Fibroblast of upper back skin (primary cell): ENCODE measurements at places on chromosomes 2 and 18.
A peak's percentile ranks its signal among the peaks of the same experiment; 100 is the strongest.

DNA sequence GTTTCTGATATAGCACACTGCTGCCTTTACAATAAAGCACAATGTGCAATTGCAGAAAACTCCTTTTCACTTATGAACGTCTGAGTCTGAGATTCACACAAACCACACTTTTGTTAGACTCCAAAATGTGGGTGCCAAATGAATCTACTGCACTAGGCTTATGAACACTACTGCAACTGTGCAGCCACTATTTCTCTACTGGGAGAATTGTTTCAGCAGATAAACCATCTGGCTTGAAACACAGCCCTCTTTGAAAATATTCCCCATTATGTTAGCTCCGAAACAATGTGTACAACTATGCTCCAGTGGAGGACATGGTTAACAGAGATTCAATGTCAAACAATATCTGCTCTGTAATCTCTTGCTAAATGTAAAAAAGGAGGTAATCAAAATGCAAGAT, 188.7 kb upstream of the ZEB2 start:
- no peak for DNase-seq

- no peak for DNase-seq
Observed at GRCh38 chr18:24362757-24363156, 34.9 kb downstream of the OSBPL1A start.

GRCh38 chr2:216727346-216728122, 32.2 kb upstream of the IGFBP5 start:
- no peak for DNase-seq

DNA sequence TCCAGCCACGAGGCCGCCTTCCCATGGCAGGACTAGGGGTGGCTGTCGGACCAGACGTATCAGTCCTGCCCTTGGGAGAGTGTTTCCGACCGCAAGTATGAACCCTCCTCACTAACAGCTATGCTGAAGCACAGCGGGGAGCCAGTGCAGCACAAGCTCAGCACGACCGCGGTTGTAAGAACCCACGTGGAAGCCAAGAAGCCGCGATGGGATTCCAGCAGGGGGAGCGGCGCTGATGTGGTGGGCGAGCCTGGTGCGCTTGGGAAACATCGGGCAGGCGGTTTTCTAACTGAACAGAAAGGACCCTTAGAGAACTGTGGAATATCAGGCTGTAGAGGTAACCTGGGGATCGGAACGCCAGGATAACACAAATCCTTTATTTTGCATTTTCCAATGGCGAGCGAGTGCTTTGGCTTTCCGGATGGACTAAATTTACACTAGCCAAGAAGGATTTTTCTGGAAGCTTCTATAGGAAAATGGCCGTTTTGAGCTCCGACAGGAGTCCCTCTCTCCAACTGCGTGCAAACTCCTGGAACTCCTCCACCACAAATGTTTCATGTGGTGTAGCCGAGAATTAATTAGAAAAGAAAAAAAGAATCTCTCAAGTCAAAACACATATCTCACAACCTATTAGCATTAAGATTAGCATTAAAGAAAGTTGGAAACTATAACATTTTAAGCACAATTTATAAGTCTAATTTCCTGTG, 132.0 kb upstream of the MYCN start:
- peak; percentile 4 for DNase-seq

- DNase-seq = peak; percentile 63
Observed at GRCh38 chr2:218631837-218632236, 24.1 kb downstream of the PLCD4 start.

GRCh38 chr18:46630160-46630559, 26.9 kb downstream of the LOXHD1 start:
- no peak for DNase-seq

DNA sequence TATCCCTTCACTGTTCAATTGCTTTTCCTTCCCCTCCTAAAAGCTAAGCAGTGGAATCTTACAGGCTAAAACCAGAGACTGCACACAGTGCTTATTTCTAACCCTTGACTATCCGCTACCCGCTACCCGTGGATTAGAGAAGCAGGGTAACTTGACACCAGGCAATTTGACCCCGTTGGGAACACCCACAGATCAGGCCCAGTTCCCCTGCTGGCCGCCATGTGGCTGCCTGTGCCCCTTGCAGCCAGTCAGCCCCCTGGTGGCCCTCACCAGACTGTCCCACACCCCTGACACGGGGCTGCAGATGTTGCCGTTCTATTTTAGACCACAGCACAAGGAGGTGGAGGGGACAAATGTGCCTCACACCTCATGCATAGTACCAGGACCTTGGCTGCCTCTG, 74.8 kb downstream of the TXNL1 start:
- peak; percentile 37 for DNase-seq

GRCh38 chr2:182375862-182376261, 51.0 kb downstream of the PDE1A start:
- no peak for DNase-seq

GRCh38 chr2:232075080-232075479, 113.6 kb downstream of the DIS3L2 start:
- no peak for DNase-seq

- DNase-seq = peak; percentile 90
Observed at GRCh38 chr2:160228141-160228917, 28.3 kb upstream of the ITGB6 start.

DNA sequence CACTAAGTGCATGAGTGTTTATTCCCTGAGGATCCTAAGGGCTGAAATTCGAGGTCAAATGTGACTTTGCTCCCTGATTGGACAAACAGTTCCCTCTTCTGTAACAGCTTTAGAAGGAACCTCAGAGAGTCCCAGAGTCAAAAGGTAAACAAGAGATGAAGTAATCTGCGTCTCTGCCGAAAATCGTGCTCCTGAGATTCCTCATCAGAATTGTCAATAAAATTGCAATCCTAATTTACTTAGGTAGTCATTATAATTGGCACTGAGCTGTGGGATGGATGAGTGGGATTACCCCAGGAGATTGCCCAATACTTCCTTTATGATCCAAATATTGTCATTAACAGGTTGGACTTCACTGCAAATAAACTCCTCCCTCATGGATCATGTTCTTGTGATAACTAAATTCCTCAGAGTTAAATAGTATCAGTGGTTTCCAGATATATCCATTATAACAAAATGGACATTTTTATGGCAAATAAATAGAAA, 907 bp upstream of the SUCLG1 start:
- DNase-seq = no peak
